ENCODE measurements at places on chromosomes 7 and 10. TPM values are rescaled to one million over a fixed set of nuclear protein-coding genes. Genes with fewer than 3 reads are reported as not detected.

Gene ZNF25
- polyA plus RNA-seq = 3.6 TPM

Gene BAIAP2L1
- polyA plus RNA-seq = 0.85 TPM

Gene ELAPOR2
- 6.5 TPM for polyA plus RNA-seq

Gene SORCS3
- polyA plus RNA-seq = 0.15 TPM

Gene TMEM176A
- not detected for polyA plus RNA-seq

Gene FAM25A
- not detected for polyA plus RNA-seq

Gene BCAP29
- polyA plus RNA-seq = 26.1 TPM

Gene PKD2L1
- not detected for polyA plus RNA-seq

Gene OR13A1
- not detected for polyA plus RNA-seq

Gene SLC26A3
- not detected for polyA plus RNA-seq

Gene IGF2BP3
- 0.64 TPM for polyA plus RNA-seq

Gene NXPH1
- not detected for polyA plus RNA-seq

Gene MOGAT3
- polyA plus RNA-seq = not detected

Gene C10orf105
- 0.10 TPM for polyA plus RNA-seq

Gene ABCF2
- 23.0 TPM for polyA plus RNA-seq

Gene PILRA
- 0.60 TPM for polyA plus RNA-seq

All from naive thymus-derived CD8-positive, alpha-beta T cell (primary cell).